ENCODE measurements at places on chromosomes 12 and 14.

GRCh38 chr14:71290301-71290700 lies 383.0 kb downstream of the PCNX1 start:
- no peak for DNase-seq

DNA sequence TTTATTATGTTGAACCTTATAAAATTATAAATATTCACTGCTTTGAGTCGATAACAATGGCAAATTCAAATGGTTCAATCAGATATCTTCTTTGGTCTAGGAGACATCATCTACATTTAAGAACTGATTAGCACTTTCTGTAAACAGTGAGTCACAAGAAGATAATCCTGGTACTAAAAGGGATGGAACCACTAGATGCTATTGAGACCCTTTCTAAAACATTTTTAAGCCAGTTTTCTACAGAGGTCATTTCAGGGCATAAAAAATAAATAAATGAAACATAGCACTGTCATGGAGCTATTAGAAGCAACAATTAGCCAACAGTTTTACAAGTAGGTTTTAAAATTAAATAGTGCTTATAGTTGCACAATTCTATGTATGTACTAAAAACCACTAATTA lies 212.2 kb downstream of the DUSP6 start:
- DNase-seq, result no peak

DNA sequence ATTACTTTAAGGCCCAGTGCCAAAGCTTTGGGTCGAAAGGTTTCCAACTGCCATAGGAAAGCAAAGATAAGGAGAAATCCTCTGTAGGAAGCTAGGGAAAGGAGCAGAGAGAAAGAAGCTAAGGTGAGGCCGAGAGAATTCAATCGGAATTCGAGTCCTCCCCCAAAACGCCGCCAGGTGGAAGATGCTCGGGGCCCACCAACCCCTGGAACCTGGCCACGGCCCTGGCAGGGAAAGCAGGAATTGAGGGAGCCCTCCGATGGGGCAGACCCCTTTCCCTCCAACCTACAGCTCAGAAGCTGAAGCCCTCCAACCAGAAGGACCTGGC lies 498 bp downstream of the GMFB start:
- no peak for DNase-seq

DNA sequence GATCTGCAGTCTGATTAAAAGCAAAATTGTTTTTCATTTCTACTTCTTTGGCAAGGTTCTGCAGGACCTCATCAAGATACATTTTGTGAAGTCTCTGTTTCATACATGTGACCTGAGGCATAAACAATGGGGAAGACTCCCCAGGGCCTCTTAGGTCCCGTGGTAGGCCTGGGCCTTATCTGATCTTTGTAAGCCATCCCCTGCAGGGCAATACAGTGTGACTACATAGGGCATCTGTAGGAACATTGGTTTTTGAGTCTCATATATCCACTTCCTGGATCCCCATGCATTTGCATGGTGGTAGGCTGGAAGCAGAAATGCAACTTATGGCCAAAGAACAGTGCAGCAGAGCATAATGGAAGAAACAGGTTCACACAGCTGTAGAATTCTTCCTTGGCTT lies 6.0 kb downstream of the FAR2 start:
- DNase-seq, result no peak

DNA sequence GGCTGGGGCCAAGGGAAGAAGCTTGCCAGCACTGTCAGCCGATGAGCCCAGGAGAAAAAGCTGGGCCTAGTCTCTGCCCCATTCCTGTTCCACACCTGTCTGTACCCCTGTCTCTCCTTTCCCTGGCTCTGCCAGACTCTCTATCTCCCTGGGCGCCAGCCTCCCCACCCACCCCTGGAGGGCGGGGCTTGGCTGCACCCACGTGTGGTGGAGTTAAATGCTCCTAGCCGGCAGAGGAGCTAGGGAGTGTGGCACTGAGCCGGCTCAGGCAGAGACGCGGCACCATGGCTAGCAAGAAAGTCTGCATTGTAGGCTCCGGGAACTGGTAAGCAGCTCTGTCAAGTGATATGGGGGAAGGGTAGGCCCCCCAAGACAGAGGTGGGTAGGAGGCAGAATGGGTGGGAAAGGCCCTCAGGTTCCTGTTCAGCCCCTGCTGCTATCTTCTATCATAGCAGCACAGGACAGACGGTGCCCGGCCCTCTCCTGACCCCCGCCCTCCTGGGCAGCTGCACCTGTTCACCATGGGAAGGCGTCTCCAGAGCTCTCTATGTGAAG lies at the start of gene GPD1:
GPD1 (plus strand) TSS at position 242 of the 555 bp plus-strand sequence; CDS start at position 285, 43 bp downstream.
- DNase-seq, result no peak

- DNase-seq, result no peak
Measured at GRCh38 chr14:101179691-101180211, 276.2 kb upstream of the RTL1 start.

GRCh38 chr14:55309154-55309553 lies 37.9 kb downstream of the FBXO34 start:
- DNase-seq, result no peak

DNA sequence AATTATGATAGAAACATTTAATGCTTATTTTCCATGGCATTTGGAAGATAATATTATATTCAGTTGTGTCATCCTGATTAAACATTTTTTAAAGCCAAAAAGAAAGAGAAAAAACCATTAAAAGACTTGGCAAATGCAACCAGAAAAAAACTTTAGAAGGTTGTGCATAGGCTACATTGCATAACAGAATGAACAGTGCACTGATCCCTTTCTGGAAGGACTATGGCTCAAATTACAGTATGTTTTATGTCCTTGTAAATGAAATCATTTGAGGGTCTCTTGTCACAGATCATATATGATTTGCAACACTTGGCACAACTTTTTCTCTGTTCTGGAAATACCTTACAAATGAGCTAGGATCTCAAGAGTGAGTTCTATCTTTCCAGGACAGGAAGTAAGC lies 275.2 kb upstream of the FLRT2 start:
- no peak for DNase-seq

GRCh38 chr14:49677643-49678042 lies 10.4 kb downstream of the POLE2 start:
- DNase-seq, result no peak

DNA sequence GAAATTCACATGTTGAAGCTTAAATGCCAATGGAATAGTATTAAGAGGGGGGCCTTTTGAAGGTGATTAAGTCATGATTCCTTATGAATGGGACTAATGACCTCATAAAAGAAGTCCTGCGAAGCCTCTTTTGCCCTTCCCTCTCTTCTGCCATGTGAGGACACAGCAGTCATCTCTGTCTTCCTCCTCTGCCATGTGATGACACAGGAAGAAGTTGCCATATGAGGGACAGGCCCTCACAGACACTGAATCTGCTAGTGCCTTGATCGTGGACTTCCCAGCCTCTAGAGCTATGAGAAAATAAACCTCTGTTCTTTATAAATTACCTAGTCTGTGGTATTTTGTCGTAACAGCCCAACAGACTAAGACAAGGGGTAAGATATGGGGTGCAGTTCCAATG lies 100.7 kb downstream of the VCPKMT start:
- DNase-seq, result no peak

- no peak for DNase-seq
Measured at GRCh38 chr12:16583969-16584745, 21.8 kb downstream of the LMO3 start.

DNA sequence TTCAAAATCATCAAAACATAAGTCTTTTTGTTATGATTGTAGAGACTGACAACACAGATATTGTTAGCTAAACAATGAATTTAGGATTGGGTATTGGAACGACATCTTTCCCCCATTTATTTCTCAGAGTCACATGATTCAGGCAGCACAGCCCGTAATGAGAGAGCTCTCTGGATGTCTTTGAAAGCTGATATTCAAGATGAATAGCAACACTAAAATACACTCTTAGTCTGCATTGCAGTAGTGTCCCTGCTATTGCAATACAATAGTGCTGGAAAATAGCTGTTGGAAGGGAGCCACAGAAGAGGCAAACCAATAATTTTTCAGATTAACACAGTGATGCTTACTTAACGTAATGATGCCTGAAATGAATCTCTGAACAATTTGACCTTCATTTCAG lies 9.9 kb downstream of the GTSF1 start:
- DNase-seq, result no peak

Data from stimulated activated CD8-positive, alpha-beta memory T cell treated with anti-CD3 and anti-CD28 coated beads, Interleukin-15, amount 100 ng/mL, for 24 hours (primary cell).